ENCODE measurements at places on chromosomes 6 and 20.

- no peak for DNase-seq
These were observed 180.2 kb downstream of the PACRG start for GRCh38 chr6:162907876-162908481.

GRCh38 chr20:3400260-3401155, 7.0 kb downstream of the DNAAF9 start:
- no peak for DNase-seq

GRCh38 chr6:41718828-41719227, 16.6 kb downstream of the TFEB start:
- DNase-seq, result no peak

DNA sequence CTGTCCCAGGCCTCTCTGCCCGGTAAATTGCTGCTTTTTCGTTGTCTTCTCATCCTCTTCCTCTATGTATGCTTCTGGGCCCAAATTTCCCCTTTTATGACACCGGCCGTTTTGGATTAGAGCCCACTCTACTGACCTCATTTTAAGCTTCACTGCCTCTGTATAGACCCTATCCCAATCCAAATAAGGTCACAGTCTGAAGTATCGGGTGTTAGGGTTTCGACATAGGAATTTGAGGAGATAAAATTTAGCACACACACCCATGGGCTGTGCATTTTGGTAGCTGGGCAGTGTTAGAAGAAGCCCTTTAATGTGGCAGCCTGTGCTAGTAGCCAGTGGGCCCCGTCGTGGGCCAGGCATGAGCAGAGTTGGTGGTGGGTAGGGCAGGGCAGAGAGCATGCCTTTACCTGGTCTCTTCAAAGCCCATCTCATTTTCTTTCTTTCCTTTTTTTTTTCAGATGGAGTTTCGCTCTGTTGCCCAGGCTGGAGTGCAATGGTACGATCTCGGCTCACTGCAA, 27.9 kb upstream of the EZR start:
- no peak for DNase-seq

DNA sequence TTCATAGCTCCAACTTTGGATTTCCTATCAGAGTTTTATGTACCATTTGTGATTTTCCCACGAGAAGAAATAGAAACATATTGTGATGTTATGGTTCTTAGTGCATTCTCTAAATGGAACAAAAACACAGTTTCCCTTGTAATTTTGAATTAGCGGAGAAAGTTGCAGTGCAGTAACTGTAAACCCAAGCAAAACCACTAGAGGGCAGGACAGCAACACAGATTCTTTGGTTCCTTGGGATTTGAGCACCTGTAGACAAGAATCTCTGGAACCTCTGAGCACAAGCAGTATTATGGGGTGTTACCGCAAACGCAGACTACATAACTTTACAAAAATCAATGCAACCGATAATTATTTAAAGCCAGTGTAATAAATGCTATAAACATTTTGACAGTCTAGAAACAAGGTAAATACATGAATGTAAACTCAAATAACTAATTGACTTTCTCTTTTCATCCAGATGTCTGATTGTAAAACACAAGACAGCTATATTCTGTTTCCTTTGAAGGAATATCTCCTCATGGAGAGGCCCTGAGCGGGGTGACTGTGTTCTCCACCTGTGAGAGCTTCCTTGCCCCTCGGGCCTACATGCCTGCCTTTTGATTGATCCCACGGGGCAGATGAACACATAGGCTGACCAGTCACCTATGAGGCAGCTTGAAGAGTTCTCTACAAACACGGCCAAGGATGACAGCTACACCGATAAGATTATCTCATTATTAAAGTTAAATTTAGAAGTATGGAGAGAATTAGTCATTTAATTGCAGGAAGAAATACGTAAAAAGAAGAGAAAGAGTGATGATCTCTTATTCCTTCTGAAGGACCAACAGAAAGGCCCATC, 67.5 kb upstream of the COL21A1 start:
- DNase-seq, result peak; percentile 38

DNA sequence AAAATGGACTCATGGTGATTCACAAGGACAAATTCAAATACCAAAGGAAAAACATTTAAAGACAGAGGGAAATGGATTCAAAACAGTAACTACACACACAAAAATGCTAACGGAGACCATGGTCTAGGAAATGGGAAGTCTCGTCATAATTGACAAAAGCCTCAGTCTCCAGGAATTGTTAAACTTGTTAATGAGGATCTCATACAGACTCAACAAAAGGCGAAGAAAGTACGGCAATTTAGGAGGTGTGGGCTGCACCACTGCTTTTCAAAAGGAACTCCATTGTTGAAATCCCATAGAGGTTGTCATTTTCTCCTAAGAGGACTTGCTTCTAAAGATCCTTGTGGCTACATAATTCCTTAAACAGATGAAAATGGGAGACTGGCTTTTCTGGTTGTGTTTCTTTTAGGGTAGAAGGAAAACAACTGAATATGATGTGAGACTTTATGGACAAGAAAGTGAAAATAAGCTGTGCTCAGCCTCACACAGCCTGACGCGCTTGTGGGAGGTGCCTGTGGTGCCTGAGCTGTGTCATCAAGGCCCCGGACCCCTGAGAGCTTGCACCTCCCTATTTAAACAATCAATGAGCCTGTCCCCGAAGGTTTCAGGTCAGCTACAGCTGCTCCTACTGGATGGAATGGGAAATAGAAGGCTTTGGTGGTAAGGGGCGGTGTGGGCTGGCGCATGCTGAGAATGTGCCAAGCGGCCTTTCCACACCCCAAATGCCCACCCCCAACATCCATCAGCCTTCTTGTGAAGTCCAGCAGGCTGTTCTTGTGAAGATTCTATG, 2.5 kb upstream of the CLDN20 start:
- no peak for DNase-seq

DNA sequence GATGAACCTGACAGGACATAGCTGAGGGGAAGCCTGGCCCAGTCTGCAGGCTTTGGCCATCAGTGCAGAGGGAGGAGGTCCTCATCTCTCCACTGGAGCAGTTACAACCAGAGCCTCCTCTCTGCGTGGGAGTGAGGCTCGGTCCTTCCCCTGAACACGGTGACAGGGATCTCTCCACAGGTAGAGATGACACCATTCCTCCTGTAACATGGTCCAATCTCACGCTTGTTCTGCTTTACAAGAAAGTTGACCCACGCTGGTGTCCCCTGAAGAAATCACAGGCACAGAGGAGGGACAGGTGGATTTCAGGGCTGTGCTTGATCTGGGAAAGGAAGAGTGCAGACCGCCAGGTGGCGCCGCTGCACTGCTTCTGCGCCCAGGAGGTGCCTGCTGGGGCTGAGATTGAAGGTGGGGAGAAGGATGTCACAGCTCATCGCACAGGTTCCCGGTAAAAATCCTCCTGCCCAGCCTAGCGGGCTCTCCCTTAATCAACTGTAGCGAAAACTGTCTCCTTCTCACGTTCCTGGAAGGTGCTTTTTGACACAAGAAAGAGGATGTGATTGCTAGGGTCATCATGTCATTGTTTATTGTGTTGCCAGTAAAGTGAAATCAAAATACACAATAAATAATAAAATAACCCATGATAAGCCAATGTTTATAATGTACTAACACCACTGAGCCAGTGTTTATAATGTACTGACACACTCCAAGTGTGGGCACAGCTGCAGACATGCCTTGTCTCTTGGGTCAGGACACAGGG, 20.4 kb downstream of the HLA-G start:
- peak; percentile 48 for DNase-seq

- DNase-seq, result no peak
These were observed 126.2 kb upstream of the SSTR4 start for GRCh38 chr20:22908944-22909343.

DNA sequence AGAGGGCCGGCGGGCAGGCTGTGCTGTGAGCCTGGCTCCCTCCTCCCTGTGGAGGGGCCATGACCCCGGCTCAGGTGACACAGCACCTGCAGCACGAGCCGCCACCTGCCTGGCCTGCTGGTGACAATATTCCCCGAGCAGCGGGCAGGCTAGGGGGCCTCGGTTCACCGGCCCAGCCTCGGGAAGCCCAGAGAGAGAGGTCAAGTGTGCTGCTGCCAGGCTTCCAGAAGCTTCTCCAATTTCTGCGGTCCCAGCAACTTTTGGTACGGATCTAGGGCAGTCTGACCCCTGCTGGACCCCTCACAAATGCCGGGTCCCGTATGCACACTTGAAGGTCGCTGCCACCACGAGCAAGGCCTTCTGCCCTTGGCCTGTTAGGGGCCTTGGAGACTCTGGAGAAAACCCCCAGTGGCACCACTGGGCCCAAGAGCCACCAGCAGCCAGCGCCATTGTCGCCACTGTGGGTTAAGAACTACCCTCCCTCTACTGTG, 38.6 kb upstream of the NOL4L start:
- no peak for DNase-seq

GRCh38 chr6:130178692-130179091, 44.1 kb downstream of the SAMD3 start:
- no peak for DNase-seq

DNA sequence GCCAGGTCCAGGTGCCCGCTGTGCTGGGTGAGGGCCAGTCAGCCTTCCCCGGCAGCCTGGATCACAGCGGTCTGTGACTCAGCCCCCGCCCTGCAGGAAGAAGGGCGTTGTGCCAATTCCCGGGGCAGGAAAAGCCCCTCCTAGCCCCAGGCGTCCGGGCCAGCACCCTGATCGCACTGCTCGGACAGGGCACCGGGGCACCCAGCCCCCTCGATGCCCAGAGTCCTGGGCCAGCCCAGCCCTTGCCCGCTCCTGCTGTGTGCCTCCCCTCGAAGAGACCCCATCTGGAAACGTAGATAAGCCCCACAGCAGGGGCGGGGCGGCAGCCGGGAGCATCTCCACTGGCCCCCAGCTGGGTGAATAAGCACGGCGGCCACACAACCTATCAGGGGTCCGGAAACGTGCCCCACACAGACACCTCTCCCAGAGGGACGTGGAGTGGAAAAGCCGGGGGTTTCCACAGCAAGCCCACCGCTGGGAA, 9.9 kb downstream of the LAMA5 start:
- no peak for DNase-seq
